Ovary (tissue), 10 donors: ENCODE measurements at places on chromosomes 6 and 20. TPM values are rescaled to one million over a fixed set of nuclear protein-coding genes. Genes with fewer than 3 reads are reported as not detected.
A peak's percentile ranks its signal among the peaks of the same experiment; 100 is the strongest.

Gene RING1
- total RNA-seq = 70.6 TPM

DNA sequence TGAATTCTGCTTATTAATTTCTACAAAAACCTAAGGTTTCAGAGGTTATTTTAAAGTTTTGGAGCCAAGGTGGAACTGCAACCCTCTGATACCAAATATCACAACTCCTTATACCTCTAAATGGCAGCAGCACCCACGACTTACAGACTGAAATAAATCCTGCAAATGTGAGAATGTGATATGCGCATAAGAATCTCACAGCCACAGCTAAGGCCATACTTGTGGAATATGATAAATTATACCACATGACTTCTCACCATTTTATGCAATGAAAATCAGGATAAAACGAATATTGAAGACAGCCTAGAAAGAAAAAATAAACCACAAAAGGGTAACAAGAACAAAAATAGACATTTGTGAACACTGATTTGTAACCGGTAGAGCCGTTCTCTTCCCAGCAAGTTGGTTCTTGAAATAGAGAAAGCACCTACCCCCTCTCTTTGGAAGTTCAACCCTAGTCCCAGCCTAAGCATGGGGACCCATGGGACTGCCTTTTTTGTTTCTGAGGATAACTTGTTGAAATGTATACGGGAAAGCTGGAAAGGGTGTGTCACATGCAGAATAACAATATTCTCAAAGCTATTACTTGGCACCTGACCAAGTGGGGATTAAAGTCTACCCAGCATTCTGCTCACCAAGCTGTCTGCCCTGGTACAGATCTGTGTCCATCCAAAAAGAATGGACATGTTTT, 47.1 kb upstream of the MCM9 start:
- DNase-seq = no peak
- no peaks in the 10 kb centered on the region for H3K36me3 ChIP-seq
- H3K27ac ChIP-seq = no peak overlapping the region
- no peak overlapping the region for H3K4me3 ChIP-seq

Gene LTB
- not detected for total RNA-seq

Gene CARMIL1
- total RNA-seq = 25.6 TPM

DNA sequence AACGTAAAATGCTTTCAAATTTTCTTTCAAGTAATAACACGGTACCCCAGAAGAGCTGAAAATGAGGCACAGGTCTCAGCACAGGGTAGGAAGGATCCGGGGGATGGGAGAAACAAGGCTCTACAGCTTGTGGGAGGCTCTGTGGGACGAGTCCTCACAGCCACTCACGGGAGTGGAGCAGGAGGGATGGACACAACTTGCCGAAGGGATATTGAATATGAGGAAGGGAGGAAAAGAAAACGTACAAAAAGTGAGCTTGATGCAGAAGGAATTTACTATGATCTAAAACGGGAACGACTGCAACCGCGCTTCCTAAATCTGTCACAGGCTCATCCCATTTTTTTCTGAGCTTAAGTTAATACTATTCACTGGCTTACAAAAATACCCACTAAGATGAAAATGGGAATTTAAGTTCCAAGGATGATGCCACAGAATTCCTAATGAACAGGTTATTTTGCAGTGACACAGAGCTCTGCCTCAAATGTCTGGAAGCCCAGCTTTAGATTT, 72.9 kb downstream of the FYN start:
- H3K27ac ChIP-seq = peak overlapping the region; percentile 66
- H3K4me1 ChIP-seq = peaks cover 10% of the 10 kb centered on the region
- no peaks in the 10 kb centered on the region for H3K36me3 ChIP-seq
- no peak for DNase-seq
- H3K27me3 ChIP-seq = no peaks in the 10 kb centered on the region

Gene BPIFB1
- total RNA-seq = not detected
